ENCODE measurements at places on chromosomes 7 and 10.
A peak's percentile ranks its signal among the peaks of the same experiment; 100 is the strongest.

DNA sequence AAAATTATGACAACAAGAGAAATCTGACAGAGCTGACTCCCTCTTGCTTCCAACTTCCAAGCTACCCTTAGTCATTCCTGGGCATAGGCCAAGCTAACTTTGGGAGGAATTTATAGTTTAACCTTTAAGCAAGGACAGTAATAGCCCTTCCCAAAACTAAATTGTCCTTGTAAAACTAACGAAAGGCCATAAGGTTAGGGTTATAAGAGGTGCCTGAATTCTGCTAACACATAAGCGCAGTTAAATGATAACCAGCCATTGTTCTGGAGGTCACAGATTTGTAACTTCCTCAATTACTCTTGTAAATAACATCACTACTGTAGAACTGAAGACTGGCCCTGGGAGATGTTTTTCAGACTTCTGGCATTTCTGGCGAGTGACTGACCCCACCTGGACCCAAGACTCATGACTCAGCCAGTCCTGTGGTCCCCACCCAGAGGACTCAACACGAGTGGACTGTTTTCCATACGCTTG is 481.2 kb downstream of the KCNMA1 start:
- no peak for DNase-seq

GRCh38 chr7:68720697-68721096 is 877.6 kb upstream of the AUTS2 start:
- no peak for DNase-seq

DNA sequence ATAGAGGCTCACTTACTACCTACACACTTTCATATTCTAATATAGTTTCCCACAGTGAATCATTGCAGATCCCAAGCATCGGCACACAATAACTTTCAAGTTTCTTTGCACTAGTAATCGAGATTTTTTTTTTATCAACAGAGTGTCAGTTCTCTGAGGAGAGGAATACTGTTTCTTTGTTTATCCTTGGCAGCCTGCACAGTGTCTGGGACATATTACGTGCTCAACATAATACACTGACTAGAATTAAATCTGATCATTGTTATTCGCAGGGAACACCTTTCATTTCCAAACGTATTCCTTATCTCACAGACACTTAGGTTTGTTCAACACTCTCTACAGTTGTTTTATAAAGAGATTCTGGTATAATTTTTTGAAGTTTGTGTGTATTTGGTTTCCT is 95.3 kb downstream of the CACNA2D1 start:
- no peak for DNase-seq

- no peak for DNase-seq
Observed at GRCh38 chr10:13917791-13918190, 331.0 kb downstream of the PRPF18 start.

DNA sequence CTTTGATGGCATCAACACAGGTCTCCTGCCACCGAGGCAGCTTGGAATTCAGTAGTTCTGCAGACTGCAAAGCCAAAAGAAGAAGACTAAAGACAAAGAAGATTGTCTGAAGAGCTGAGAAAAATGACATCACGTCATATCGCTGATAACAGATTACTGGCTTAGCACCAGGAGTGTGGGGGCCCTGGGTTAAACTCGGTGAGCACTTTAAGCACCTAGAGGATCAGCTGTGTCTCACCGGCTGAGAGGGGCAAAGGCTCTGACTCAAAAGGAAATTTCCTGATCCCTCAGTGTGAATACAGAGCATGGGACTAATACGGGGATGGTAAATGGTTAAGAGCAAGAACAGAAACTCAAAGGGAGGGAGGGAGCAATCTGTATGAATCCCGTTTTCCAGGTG is 30.7 kb downstream of the BRI3 start:
- DNase-seq: no peak

- DNase-seq: no peak
Observed at GRCh38 chr10:126214021-126214420, 174.3 kb downstream of the ADAM12 start.

GRCh38 chr7:144513334-144513733 is 109.8 kb upstream of the NOBOX start:
- peak; percentile 2 for DNase-seq

GRCh38 chr10:59698326-59698725 is 11.3 kb downstream of the SLC16A9 start:
- no peak for DNase-seq

DNA sequence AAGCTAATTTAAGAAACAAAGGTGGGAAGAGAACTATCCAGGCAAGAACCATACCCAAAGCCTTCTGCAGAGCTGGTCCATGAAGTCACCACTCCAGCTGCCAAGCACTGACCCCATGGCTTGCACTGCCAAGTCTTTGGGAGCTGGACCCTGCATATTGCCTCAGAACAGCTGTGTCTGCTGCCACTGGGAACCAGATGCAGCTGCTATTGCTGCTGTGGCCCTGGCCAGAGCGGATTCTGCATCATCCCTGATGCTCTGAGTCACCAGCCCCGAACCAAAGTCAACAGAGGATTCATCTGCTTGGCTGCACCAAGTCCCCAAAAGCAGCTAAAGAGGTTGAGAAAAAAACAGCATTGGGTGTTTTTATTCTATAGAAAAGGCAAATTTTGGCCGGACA is 39.2 kb upstream of the GSAP start:
- DNase-seq: no peak

All from CD4-positive, alpha-beta T cell treated with Interleukin-12 subunit alpha and Interleukin-12 subunit beta, for 1 hour (primary cell).